ENCODE measurements at places on chromosomes 7 and 10.

- no peak for DNase-seq
Observed at GRCh38 chr7:22698767-22699166, 28.2 kb upstream of the IL6 start.

DNA sequence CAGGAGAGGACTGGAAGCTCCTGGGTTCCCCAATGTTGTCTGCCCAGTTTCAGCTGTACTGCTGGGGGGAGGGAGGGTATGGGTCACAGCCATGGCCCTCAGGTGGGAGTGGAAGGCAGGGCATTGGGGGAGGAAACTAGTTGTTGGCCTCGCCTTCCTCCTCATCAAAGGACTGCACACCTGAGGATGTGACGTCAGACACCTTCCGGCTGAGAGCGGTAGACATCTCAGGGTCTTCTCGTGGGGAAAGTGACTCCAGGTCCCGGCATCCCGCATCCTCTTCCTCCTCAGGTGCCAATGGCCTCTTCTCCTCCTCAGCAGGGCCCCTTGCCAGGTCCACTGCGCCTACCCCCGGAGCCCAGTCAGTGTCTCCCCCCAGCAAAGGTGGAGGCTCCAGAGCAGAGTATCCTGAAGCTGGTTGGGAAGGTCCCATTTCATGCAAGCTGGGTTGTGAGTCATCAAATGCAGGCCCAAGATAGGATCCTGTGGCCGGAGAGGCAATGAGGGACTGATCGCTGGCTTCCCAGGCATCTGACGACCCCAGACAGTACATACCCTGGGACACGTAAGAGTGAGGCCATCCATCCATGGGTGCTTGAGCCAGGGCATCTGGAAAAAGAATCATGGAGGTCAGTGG lies 6.0 kb downstream of the FAM131B start:
- DNase-seq = no peak

DNA sequence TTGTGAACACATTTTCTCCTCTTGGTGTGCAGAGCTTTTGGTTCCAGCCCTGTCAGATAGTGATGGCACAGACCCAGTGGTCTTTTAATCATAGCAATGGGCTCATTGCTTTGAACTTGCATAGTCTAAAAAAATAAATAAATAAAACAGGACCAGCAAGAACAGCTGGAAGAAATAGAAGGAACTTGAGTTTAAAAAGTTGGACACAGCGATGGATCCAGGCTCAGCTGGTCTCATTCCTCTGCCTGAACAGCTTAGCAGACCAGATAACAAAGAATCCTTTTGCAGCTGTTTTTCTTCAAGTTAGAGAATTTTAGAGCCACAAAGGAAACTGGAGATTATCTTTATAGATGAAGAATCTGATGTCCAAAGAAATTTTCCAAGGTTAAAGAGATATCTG lies 1005.6 kb downstream of the LRMDA start:
- no peak for DNase-seq

GRCh38 chr10:113087165-113088029 lies 137.3 kb downstream of the TCF7L2 start:
- DNase-seq = peak; percentile 96

GRCh38 chr7:1234881-1235500 lies 2.3 kb downstream of the UNCX start:
- no peak for DNase-seq

- DNase-seq = no peak
Observed at GRCh38 chr7:1246160-1246870, 13.6 kb downstream of the UNCX start.

DNA sequence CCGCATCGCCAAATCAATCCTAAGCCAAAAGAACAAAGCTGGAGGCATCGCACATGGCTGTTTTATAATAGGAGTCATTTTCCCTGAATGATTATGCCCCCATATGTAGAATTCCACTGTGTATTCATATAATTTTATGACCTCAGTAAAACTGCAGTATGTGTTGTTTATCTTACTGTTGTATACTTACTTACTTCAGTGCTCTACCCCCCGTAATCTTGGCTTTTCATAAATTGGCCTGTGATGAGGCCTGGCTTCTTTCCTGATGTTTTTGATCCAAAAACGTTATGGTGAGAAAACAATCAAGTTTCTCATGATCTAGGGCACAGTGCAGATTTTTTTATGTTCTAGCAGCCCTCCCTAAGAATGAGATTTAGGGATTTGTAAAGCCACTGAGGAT lies 306.4 kb upstream of the FZD1 start:
- DNase-seq = no peak

GRCh38 chr10:24879861-24880260 lies 72.5 kb downstream of the PRTFDC1 start:
- no peak for DNase-seq

DNA sequence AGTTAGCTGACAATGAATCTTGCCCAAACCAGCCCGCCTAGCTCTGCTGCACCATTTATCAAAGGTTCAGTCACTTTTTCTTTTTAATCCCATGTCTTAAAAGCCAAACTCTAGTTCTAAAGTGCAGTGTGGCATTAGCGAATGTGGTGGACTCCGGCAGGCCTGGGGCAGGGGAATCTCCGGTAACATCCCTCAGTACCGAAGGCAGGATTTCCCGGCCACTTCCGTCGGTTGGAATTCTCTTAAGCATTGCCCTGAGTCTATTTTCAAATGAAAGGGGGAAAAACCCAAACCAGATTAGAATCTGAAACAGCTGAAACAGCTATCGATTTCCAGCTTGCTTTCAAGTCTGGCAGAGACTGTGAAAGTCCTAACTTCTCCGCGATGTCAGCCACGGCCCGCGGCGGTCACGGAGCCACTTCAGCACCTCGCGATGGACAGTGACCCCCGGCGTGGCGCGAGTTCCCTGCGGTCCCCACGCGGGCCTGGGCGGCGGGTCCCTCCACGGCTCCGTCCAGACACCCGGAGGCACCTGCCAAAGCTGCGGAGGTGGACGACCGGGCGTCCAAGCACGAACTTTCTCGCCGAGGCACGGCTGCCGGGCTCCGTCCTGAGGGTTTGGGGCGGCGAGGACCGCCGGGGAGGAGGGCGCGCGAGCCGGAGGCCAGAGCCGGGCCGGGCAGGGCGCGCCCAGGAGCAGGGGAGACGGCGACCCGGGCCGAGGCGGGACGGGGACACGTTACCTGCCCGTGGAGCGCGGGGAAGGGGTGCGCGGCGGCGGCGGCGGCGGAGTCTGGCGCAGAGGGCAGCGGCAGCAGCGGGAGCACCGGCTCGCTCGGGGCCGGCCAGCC lies 745 bp downstream of the TCERG1L start:
- peak; percentile 11 for DNase-seq

DNA sequence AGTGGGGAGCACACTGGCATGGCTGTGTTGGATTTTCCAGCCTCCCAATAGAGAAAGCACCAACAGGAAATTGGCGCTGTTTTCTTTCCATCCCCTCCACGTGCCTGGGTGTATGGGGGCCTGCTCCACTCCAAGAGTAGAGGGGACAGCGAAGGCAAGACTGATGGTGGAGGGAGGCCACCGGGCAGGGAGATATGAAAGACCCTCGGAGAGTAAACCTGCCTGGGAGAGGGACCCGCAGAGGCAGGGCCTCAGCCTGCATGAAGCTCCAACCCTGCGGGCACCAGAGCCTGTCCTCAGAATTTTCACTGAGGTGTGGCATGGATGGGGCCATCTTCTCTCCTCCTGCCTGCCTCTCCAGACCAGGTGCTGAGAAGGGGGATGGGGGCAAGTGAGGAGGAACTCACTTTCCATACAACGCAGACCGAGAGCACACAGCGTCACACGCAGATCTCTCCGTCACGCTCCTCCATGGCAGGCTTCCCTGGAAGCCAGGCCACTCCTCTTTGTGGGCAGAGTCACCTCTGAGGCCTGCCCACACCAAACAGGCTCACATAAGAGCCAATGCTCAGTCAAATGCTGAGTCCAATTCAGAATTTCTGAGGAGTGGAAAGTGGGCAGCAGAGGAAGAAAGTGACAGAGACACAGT lies 18.8 kb downstream of the ANXA11 start:
- no peak for DNase-seq

DNA sequence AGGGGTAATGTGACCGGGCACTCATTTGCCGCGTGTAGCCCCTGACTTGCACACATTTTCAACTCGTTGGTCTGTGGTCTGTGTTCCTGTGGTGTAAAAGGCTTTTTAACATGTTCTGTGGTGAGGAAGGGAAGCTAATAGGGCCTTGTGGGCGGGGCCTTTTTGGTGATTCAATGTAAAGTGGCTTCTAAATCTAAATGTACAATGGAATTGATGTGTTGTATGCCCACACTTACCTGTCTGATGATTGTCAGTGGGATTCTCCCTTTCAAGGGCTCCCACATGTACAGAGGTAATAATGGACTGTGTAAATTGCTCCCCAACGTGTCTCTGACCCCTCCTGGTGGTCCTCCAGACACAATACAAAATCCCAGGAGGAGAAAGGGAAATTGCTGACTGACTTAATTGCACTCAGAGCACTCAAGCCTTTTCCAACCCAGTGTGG lies 43.1 kb upstream of the GATAD1 start:
- no peak for DNase-seq

DNA sequence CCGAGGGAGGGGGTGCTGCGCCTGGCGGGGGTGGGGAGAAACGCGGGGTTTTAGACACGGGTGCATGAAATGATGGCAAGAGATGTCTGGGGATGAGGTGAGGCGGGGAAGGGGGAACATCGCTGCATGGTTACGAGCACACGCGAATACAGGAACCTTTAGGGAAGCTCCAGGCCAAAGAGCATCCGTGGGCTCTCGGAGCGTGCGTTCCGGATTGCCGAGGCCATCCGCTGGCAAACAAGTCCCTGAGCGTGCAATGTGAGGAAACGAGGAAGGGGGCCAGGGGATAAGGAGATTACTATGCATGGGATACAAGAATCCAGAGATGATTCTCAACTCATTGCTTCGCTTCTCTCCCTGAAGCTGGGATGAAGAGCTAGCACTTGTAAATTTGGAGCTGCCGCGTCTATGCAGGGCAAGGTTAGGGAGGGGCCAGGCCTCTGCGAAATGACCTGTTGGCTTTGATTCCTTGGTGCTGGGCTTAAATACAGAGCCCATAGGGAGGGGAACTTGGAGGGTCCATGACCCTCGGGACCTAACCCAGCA lies 520 bp upstream of the WNT2 start:
- DNase-seq = peak; percentile 50

- DNase-seq = no peak
Observed at GRCh38 chr7:149859876-149860275, 13.9 kb upstream of the ATP6V0E2 start.

DNA sequence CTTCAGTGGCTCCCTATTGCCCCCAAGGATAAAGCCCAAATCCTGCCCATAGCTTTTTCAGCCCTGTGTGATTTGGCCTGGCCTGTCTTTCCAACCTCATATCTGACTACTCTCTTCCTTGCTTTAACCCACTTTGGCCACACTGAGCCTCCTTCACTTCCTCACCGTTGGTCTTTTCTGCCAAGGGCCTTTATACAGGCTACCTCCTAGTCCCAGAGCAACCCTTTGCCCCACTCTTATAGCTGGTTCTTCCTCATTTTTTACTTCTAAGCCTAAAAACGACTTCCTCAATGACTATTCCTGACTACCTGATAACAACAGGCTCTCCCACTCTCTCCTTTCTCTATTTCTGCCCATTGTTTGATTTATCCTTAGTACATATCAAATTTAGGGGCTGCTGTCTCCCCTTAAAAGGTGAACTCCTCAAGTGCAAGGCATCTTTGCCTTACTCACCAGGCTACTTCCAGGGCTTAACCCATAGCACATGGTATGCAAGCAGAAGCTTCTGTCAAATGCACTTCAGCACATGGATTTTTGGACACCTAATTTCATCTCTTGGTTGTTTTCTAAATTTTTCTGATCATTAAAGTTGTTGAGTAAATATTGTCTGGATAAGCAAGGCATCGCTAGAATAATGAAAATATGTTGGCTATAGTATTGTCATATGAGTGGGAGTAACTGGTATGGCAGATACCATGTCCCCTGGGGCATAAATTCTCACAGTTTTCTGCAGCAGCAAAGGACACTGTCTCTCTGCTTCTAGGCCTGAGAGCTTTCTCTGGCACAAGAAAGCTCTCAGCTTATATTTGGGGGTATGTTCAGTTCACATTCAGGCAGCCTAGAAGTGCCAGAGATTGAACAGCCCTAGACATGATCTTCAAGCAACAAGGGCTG lies 201.5 kb upstream of the GPR26 start:
- no peak for DNase-seq

DNA sequence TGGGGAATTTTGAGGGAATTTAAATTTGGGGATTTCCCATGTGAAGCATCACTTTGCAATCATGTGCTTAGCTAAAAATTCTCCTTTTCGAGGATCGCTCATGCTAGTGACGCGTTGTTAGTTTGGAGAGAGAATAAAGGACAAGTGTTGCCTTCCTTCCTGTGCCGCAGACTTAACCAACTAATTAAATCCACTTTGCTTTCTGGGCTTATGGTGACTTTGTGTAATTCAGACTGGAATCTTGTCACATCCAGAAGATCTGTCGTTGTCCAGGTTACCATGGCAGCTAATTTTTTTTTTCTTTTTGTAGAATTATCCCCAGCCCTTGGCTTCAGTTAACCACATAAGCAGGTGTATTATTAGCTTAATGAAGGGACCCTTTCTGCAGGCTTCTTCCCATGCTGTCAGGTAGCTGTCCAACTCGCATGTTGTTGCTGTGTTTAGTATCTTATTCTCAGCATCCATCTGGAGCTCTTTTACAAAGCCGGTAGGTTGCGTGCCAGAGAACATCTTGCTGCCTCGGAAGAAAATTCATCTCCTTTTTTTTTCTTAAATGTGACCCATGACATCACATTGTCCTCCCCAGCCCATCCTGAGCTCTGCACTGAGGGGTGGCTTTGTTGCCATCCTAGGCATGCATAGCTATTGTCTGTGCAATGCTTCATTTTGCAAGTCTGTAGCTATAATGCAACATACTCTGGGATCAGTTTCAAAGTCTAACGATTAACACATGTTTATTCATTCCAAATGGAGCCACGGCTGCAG lies 47.2 kb upstream of the NRP1 start:
- peak; percentile 17 for DNase-seq

DNA sequence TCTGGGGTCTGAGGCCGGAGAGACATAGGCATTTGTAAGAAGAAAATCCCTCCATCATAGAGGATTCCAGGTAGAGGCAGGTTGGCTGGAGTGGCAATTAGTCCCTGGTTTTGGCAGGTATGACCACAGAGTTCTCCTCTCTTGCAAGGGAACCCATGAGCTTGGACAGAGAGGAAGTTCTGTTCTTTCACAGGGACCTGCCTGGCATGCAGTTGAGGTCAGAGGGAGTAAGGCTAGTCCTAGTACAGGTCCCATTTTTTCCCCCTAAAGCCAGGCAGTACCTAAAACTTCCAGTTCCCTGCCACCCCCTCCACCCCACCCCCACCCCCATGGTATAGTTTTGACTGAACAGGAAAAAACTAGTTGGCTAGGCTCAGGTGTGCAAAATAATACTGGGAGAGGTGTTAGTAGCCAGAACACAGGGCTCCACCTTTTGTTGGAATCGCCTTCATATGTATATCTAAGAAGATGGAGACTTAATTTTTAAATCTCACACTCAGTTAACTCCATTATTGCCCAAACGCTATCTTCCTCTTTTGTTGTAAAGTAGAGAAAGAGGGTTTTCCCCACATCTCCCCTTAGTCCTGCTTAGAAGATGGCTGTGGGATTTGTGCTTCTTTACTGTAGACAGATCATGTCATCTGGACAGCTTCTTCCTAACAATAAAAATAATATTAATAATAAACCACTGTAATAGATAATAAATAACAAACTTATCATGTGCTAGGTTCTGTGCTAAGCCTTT lies 188.1 kb downstream of the TCF7L2 start:
- DNase-seq = no peak
